Stimulated activated CD8-positive, alpha-beta memory T cell treated with anti-CD3 and anti-CD28 coated beads, Interleukin-4, amount 100 ng/mL, for 4 hours (primary cell): ENCODE measurements at places on chromosomes 5 and 9.
A peak's percentile ranks its signal among the peaks of the same experiment; 100 is the strongest.

DNA sequence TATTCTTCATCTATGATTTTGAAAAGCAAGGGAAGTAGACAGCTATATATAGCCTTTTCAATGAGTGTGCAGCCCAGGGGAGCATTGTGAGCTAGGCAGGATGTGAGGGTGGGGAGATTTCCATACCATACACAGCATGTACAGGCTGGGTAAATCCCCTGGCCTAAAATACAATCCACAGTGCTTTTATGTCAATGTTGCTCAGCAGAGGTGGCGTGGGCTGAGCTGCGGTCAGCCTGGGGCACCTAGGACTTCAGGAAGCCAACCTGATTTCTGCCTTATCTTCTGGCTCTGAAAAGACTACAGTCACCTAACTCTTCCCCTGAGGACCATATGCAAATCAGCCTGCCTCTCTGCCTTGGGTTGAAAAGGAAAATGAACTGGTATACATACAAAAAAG lies 6.3 kb upstream of the GARIN3 start:
- DNase-seq: peak; percentile 66

DNA sequence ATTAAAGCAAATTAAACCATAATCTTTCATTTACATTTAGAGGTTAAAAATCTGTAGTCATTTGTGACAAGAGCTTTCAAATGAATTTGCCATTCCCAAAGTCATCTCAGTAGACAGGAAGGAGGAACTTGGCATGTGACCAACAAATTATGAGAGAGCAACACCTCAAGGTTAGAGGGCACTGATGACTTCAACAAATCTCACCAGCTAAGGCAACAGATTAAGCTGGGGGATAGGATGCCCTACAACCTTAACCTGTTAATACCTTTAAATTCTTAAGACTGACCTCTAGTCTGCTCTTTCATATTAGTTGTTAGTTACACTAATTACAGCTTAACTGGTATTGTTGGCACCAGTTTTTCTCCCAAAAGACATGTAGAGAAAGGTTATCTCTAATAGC lies 18.4 kb downstream of the POU5F2 start:
- no peak for DNase-seq

- DNase-seq: no peak
These were observed 28.3 kb downstream of the OLFML2A start for GRCh38 chr9:124805186-124805585.

GRCh38 chr5:147248561-147248960 lies 13.7 kb downstream of the STK32A start:
- no peak for DNase-seq

DNA sequence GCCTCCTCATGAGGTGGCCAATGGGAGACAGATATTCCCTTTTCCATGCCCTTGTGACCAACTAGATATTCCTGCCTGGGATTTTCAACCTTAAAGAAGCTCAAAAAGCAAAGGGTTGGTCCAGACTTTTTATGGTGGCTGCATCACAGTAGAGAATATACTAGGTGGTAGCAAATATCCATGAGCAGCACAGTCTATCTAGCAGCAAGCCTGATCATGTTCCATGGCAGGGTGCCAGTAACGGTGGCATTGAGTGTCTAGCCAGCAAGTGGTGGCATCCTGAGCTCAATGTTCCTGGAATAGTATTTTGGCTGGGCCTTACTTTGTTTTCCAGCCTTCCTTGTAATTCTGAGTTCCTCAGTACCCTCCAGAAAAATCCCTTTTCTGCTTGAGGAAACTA lies 25.8 kb downstream of the CDC25C start:
- no peak for DNase-seq

DNA sequence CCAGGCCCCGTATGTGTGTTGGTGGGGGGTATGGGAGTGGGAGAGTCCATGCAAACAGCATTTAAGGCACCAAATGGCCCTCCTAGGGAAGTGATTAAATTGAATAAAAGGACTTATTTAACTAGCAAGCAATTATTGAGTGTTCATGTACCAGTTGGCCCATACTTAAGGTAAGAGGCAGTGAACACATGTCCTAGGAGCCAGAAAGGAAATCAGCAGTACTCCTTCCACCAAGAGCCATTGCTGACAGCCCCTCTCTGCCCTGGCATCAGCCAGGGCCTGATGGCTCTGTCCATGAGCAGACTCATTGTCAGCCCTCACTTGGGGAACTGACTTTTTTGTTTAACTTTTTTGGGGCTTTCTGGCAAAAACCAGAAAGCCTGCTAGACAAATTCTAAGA lies 10.4 kb upstream of the SHROOM1 start:
- no peak for DNase-seq

DNA sequence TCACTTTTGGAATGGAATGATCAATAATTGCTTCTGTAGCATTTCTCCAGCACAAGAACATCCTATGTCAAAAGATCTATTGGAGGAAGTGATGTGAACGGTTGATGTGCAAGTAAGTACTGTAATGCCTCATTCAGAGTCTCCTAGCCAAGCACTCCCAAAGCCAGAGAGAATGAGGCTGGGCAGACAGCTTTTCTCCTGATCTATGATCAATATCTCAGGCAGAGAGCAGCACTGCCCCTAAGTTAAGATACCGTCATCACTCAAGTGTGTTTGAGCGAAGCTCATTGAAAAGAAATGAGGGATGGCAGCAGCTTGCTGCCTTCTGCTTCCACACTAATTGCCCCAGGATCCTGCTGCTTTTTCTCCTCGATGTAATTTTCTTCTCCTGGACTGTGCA lies 324.1 kb upstream of the GRAMD2B start:
- no peak for DNase-seq

DNA sequence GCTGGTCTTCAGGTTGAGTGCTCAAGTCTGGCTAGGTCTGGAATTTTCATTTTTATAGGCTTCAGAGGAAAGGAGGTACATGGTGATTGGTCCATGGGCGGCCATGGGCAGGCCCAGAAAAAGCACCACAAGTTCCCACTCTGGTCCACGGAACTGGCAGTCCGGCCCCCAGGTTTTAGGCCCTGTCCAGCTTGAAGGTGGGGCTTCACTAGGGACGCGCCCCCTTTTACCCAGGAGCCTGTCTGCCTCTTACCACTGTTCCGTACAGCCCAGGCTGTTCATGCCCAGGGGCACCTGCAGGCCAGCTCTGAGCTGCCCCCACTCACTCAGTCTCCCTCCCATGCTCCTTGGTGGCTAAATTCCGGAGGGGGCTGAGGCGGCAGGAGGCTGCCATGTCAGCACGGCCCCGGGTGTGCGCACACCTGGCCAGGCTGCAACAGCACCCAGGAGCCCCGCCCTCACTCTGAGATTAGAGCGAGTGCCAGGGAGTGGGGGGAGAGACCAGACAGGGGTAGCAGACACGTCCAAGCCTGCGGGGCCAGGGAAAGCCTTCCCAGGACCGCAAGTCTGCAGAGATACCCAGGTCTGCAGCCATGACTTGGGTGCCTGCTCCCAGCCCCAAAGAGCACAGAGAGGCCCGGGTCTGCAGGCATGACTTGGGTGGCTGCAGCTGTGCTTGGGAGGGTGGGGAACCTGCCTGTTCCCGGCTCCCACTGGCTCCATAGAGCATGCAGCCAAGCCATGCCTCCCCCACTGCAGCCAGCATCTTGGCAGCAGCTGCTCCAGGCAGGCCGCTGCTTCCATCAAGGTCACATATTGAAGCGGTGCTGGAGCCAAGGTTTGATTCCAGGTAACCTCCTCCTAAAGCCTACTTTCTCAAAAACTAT lies 390.2 kb upstream of the SGCD start:
- no peak for DNase-seq

DNA sequence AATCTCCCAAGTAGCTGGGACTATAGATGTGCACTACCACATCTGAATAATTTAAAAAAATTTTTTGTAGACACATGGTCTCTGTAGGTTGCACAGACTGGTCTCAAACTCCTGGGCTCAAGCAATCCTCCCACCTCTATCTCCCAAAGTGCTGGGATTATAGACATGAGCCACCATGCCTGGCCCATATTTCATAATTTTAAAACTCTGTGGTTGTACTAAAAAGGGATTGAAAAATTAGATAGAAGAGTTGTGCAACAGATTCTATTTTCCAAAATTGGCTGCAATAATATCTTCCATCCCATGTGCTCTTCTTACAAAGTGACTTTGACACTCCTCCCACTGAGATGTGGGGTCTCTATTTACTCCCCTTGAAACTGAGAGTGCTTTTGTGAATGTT lies 7.6 kb upstream of the UHRF2 start:
- DNase-seq: no peak

DNA sequence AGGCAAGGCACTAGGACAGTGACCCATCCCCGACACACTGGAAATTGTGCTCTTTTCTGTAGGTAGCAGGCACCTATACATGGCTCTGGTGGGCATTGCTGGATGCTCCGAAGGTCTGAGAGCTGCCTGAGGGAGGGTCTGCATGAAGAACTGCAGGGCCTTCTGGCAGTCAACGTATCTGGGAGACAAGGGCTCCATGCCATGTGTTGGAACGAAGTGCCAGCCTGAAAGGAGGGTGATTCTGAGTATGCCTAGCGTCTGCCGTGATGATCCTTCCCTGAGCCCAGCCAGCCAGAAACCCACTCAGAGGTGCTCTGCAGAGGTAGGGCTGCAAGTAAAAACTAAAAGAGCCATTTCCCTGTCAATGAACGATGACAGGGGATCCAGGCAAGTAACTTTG lies 453.2 kb downstream of the MED10 start:
- DNase-seq: no peak

DNA sequence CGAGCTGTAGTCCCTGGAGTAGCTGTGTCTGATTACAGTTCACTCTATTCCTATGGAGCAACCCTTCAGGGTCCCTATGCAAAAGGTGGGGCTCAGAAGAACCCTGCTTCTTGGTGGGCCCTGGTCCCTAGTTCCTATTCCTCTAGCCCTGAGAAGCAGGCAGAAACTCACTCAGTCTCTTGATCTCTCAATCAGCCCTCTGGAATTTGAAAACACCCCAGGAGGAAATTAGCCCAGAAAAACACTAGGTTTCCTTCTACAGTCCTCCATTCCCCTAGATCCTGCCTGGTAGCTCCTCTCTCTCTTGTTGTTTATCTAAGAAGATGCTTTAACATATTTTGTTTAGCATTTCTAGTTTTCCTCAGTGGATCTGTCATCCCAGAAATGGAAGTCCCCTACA lies 7.6 kb downstream of the RGS3 start:
- no peak for DNase-seq

DNA sequence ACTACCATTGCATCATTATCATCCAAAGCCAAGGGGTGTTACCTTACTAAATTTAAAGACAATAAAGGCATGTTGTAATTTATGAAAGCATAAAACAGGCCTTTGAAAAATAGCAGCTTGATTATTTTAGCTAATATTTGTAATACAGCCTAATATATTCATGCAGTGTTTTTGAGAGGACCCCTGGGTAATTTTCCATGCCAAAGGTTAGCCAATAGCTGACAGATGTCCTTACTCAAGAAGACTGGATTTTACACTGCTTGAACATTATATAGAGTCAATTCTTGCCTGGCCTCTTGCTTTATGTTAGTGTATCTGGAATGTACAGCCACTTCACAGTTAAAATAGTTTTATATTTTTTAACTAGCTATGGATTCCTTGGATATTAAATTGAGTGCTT lies 337.8 kb upstream of the PAPPA start:
- DNase-seq: no peak

DNA sequence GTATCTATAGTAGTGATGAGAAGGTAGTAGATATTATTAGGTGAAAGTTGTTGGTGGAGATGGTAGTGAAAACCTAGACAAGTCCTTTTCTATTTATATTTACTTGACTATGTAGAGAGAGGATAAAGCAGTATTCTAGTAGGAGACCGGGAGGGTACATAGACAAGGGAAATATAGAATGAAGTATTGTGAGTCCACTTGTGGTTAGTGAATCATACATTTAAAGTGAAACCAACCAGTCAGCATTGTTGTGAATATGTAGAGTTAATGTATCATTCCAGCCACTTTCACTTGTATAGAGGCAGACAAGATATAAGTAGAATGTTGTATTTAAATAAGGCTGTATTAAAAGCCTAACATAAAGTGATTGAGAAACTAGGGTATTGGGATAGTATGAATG lies 1711.3 kb upstream of the ACO1 start:
- no peak for DNase-seq

- no peak for DNase-seq
These were observed 82.7 kb upstream of the STK32A start for GRCh38 chr5:147152086-147152485.

GRCh38 chr5:153476767-153477166 lies 13.7 kb upstream of the GRIA1 start:
- DNase-seq: no peak

DNA sequence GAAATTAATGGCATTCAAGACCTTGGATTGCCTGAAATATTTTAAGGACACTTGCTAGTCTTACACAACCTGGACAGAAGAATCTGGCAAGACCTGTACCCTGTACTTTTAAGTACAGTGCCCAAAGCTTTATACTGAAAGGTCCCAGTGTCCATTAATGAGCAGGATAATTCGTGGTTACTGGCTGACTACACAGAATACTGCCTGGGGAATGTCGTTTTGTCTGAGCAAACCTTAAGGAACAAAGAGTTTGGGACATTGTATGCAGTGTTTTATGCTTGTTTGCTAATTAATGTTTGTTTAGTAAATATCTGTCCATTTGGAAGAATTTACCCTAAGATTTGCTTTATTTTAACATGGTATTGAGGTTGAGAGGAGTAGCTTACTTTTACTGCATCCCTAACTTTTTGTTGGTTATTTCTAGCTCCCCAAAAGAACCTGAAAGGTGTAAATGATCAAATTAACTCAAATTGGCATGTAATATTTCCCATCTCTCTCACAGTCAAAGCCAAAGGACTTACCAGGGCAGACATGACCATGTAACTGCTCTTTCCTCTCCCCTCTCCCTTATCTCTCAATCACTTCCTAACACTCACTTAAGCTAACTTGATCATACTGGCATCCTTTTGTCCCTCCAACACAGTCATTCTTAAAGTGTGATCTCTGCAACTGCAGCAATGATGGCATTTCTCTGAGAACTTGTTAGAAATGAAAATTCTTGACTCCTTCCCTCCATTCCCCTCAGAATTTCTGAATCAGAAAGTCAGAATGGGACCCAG lies 15.7 kb downstream of the RANBP3L start:
- DNase-seq: no peak

DNA sequence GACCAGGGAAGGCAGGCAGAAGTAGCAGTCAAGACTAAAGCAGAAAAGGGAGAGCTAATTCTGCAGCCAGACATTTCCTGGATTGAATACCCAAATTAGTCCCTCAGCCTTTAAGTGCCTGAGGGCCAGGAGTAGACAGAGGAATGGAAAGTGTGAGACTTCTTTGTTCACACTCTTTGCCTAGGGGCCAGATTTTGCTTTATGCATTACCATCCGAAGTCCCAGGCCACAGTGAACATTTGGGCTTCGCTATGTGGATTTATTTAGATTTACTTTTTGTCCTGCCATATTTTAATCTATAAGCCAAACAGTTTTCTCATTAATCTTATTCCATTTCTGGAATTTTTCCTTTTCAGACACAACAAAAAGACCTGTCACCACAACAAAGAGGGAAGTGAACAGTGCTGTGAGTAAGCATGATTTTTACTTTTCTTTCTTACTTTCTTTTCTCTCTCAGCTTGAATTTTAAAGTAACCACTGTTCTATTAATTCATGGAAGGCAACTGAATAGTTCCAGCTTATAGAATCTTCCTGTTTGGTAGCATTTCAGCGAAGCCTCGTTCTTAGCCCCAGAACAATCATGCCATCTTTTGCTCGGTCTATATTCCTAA lies 52.6 kb downstream of the PDCD1LG2 start:
- DNase-seq: no peak
